CD4-positive, alpha-beta T cell treated with Interleukin-4 for 1 hour (primary cell): ENCODE measurements at places on chromosomes 2 and 18.
A peak's percentile ranks its signal among the peaks of the same experiment; 100 is the strongest.

DNA sequence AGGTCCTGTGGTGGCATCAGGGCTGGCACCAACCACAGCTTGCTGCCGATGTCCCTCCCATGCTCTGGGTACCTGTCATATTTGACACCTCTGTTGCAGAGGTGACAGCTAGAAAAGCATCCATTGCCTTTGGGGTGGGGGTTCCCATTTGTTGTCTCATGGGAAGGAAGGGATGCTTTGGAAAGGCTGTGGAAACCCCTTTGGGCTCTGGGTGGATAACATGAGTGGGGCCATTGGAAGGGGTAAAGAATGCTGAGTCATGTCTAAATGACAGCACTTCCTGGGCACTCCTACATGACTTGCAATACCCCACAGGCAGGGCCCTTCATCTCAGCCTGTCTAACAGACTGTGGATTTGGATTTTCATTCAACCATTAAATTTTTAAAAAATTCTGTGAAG is 27.8 kb downstream of the CTIF start:
- no peak for DNase-seq

- peak; percentile 27 for DNase-seq
These were observed 483 bp downstream of the TRAPPC8 start for GRCh38 chr18:31942291-31942998.

DNA sequence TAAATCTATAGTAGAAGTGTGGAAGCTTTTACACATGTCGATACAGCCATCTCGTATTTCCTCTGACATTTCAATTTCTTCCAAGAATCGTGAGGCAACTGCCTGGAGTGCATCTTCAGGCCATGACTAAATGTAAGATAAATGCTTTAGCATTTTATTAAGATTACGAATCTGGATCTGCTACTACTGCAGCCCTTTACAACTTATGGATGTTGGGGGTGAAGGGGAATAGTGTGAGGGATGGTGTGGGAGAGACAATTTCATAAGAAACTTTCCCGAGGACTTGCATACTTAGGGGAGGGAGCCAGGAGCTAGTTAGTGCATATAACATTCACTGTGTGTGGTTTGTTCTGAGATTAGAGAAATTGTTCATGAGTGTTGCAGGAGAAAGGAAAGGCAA is 204.8 kb downstream of the SLC39A10 start:
- no peak for DNase-seq

GRCh38 chr2:172231508-172231907 is 128.8 kb upstream of the DLX2 start:
- no peak for DNase-seq

- no peak for DNase-seq
These were observed 678 bp downstream of the CYP27C1 start for GRCh38 chr2:127219171-127220070.

- no peak for DNase-seq
These were observed 27.0 kb downstream of the TMEM182 start for GRCh38 chr2:102788885-102789260.

- no peak for DNase-seq
These were observed 45.7 kb downstream of the STK39 start for GRCh38 chr2:168201584-168202116.

- peak; percentile 43 for DNase-seq
These were observed 475 bp downstream of the B3GNT2 start for GRCh38 chr2:62196278-62196901.

GRCh38 chr2:23377771-23378170 is 7.2 kb upstream of the KLHL29 start:
- no peak for DNase-seq

DNA sequence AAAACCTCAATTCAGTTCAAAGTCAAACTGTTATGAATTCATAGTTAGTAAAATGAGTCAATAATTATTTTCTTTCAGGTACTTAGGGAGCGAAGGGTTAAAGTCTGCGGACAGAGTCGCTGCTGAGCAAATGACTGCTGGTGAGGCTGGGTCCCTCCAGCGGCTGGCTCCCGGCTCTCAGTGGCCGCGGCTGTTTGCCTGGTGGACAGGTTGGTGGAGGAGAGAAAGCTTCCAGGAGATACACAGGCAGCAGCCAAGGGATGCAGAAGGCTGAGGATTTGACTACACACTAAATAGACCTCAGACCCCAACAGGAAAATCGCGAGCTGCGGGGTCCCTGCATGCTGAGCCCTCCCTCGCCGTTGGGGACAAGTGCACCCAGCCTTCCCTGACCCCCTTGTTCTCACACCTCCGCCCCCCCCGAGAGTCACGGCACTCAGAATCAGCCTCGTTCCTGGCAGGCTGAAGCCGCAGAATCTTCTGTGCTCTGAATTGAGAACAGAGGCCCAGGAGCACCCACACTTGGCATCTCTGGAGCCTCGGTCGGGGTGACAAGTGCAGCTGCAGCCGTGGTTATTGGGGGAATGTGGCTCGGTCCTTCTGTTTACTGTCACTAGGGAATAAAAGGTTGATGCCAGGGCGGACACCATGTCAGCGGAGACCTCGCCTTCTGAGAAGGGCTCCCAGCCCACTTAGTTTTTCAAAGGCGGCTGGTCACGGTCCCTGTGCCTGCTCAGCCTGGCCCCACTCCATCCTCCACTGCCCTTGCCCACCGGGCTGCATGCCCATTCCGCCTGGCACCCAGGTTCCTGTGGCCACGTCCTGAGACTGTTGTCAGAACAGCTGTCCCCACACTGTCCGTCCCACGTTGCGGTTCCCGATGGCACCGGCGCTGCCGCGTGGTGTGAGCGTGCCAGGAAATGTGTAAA is 74.0 kb downstream of the SLC66A2 start:
- peak; percentile 9 for DNase-seq
